ENCODE measurements at places on chromosomes 1 and 21.

- DNase-seq: no peak
These were observed 39.9 kb downstream of the ODF2L start for GRCh38 chr1:86356247-86356646.

GRCh38 chr1:151693057-151693651 is 23.4 kb downstream of the CELF3 start:
- DNase-seq: no peak

DNA sequence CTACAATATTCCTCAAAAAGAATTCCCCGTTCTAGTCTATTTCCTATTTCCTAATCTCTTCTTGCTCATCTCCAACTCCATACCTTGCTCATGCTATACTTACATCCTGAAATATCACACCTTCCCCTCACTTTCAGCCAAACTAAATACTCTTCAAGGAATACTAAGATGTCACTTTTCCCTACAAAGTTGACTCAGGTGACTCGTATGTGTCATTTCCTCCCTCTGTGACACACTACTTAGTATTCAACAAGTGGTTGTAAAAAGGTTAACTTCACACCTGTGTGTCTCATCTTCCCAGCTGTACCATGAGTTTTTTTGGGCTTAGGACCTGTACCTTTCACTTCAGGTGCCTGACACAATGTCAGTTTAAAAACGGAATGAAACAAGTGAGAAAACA is 81.9 kb upstream of the LBR start:
- DNase-seq: no peak

- no peak for DNase-seq
These were observed 210.3 kb downstream of the KAZN start for GRCh38 chr1:14808768-14809167.

- no peak for DNase-seq
These were observed 39.9 kb downstream of the ATF3 start for GRCh38 chr1:212648431-212648830.

DNA sequence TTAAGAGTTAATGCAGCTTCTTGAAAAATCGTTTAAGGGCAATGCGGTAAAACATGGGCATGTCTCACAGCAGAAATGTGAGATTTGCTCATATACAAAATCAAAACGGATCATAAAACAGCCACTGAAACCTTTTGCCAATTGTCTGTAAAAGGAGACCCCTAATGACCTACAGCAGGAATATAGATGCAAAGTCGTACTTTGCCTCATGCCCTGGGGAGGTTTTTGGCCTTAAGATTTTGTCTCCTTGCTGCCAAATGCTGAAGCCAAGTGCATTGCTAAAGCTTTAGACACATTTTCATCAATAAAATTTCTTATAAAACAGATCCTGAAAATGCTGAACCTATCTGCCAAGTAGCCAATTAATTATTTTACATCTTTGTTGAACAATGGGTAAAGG is 226.9 kb downstream of the TGFB2 start:
- no peak for DNase-seq

DNA sequence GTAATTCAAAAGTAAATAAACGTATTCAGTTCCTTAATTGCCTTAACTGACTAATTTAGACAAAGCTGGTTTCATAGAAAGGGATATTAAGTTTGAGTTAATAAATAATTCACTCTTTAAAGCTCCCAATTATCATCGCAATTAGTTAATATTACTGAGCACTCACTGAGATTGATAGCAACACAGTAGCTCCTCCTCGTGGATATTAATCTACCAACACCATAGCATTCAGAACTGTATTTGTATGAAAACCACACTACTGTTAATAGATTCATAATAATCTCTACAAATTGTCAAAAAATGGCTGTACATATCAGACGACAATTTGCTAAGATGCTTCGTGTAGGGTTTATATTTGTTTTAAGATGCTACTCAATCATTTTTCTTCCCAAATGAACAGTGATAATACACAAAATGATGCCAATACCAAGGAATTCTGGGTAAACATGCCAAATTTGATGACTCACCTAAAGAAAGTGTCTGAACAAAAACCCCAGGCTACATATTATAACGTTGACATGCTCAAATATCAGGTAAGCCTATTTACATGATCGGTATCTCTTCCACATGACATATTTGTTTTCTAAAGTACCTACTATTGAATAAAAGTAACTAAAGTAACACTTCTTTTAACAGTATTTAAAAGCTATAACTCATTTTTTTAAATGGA is 18.8 kb upstream of the DYNLT5 start:
- no peak for DNase-seq

DNA sequence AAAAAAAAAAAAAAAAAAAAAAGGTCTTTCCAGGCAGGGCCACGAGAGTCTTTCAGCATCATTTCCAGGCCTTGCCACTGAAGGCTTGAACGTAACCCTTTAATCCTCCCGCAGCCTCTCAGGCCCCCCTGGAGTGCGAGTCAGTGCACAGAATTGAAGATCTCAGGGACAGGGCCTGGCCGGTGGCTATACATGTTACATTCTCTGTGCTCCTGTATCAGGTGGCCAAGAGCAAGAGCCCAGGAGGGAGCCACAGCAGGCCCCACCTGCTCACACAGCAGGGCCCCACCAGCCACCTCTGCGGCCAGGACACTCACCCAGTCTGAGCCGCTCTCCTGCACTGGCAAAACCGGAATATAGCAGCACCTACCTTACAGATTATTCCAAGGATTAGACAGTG is 34.1 kb upstream of the SLC25A33 start:
- DNase-seq: no peak

GRCh38 chr1:61993331-61993961 is 201.2 kb upstream of the L1TD1 start:
- DNase-seq: no peak

DNA sequence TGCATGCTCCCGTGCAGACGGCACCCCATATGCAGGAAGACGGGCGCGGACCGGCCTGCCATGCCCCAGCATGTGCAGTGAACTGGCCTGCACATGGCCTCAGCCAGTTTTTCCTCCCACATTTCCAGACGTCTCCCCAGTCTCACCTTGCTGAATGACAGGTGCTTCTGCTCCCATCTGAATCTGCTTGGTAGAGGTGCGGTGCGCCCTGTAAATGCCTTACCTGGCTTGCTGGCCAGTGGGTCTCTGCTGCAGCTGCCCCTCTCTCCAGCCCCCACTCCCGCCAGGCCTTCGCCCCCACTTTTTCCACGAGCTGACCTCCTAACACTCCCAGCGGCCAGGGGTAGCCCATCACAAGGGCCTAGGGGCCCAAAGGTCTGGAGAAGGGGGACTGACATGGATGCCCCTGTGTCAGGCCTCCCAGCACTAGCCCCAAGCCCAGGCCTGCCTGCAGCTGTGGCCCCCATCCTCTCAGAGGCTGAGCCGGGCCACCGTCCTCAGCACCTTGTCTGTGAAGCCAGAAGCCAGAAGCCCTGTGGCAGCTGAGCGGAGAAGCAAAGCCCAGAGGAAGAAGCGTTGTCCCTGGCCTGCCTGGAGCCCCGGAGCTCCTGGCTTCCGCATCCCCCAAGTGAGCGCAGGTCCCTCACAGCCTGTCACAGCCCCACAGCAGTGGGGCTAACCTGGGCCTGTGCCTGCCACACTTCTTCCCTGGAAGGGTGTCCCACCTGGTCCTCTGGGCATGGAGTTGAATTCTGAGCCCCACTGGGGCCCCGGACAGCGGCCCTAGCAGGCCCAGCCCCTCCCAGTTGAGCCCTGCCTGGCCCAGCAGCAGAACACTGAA is 3.7 kb upstream of the SLC19A1 start:
- no peak for DNase-seq

DNA sequence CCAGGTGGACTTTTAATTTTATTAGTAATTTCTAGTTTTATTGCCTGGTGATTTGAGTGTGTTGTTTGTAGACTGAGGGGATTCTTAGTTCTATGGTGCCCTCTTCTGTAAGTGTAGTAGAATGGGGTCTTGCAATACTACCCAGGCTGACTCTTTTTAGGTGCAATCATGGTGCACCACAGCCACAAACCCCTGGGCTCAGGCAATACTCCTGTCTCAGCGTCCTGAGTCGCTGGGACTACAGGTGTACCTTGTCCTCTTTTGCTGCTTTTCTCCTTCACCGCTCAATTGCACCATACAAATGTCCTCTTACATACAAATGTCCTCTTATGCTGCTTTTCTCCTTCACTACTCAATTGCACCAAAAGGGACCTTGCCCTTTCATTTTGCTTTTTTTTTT is 43.1 kb downstream of the SCP2 start:
- no peak for DNase-seq

GRCh38 chr1:16050328-16050727 is 6.7 kb downstream of the CLCNKB start:
- no peak for DNase-seq

DNA sequence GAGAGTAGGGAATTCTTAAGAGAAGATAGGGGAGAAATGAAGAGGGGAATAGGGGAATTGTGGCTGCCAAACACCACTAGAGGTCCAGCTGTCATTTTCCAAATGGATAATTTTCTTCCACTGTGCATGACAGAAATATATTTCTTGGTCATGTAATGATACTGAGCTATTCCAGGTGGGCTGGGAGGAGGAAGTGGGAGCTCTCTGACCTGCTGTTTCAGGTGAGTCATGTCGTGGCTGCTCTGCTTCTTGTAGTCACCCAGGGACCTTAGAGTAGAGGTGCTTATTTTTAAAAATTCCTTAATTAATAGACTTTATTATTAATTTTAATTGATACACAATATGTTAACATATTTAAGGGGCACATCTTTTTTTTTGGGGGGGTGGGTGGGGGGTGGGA is 11.9 kb downstream of the PDE4B start:
- DNase-seq: no peak

GRCh38 chr1:9910076-9910422 is at the start of gene CTNNBIP1:
Gene CTNNBIP1 (minus strand): TSS chr1:9910269. CDS start chr1:9872064, 38,205 bp downstream.
- no peak for DNase-seq

DNA sequence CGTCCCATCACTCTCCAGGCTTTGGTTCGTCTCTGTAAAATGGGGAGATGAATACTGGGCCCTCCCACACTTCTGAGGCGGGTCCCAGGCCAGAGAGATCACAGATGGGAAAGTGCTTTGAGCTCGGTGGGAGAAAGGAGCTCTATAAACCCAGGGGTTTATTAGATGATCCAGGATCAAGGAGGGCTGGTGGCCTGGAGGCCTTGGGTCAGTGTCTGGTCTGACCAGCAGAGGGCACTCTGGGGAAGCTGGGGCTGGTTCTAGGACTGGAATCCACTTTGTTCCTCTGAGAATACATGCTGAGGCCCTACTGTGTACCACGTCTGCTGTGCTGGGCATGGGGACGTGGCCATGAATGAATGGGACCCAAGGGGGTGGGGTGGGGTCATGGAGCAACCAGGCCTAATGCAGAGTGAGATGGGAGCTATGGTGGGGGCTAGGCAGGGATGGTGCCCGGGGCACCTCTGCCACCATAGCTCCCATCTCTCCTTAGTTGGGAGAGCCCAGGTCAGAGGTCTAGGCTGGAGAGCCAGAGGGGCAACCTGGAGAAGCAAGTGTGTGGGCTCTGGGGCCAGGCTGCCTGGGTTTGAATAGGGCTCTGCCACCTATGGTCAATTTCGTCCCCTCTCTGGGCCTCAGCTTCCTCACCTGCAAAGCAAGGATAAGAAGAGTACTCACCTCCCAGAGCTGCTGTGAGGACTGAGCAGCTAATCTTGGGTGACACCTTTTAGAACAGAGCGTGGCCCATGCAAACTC is 9.0 kb upstream of the FAM131C start:
- DNase-seq: no peak

DNA sequence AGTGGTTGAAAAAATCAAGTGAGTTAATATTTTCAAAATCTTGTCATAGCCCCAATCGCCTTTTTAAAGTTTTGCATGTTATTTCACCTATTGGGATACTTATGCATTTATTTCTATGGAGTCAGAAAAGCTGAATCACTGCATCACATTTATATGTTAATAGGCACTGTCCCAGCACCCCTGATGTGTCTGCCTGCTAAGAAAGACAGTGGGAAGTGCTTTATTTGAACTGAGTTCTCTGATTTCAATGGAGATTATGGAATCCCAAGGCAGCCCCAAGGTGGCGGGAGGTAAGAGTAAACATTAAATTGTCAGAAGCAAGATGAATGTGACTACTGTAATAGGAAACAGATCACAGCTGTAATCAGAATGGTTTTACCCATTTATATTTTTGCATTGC is 2225.7 kb downstream of the NCAM2 start:
- no peak for DNase-seq
